Vagina (tissue), 2 donors: ENCODE measurements at places on chromosomes 1 and 21.

GRCh38 chr1:210653771-210654170 lies 325.1 kb downstream of the HHAT start:
- DNase-seq, result peak; percentile 90

DNA sequence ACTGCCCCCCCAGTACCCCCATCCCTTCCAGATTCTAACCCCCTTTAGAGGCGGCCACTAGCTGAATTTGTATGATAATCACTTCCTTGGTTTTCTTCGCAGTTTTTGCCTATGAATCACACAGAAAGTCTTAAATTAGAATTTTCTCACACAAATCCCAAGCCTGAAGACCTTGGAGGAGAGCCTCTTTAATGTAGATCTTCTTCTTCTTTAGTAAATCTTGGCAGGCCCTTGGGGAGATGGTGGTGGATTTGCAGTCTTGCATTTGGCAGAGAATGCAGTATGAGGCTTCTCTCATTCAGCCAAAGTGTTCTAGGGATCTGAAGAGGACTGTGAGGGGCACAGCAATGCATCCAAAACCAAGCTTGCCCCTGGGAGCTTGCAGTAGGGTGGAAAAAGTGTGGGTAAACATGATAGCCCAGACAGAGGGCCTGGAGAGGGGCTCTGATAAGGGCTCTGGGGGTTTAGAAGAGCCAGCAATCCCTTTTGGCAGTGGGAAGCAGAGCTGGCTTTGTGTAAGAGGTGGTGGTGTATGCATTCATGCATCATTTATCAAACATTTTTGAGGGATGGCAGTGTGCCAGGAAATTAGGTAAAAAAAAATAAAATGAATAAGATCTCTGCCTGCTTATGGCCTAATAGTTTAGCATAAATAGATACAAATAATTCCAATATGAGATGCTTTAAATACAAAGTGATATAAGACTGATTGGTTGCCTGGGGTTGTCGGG lies 7.7 kb upstream of the CDC42 start:
- no peak for DNase-seq

DNA sequence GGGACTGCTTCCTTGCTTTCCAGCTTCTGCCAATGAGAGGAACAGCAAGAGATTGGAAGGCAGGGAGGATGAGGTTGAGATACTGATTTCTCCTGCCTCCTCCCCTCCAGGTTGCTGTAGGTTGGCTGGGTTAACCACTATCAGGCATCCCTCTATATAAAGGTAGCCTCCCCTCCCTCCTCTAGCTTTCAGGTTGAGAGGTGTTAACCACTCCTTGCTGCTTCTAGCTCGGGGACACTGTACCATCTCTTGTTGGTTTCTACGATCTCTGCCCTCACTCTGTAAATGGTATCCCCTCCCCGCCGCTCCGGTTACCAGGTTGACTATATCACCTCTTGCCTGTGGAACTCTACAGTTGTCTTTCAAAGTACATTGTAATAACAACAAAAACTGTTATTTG lies 16.7 kb downstream of the LPAR3 start:
- DNase-seq, result no peak

DNA sequence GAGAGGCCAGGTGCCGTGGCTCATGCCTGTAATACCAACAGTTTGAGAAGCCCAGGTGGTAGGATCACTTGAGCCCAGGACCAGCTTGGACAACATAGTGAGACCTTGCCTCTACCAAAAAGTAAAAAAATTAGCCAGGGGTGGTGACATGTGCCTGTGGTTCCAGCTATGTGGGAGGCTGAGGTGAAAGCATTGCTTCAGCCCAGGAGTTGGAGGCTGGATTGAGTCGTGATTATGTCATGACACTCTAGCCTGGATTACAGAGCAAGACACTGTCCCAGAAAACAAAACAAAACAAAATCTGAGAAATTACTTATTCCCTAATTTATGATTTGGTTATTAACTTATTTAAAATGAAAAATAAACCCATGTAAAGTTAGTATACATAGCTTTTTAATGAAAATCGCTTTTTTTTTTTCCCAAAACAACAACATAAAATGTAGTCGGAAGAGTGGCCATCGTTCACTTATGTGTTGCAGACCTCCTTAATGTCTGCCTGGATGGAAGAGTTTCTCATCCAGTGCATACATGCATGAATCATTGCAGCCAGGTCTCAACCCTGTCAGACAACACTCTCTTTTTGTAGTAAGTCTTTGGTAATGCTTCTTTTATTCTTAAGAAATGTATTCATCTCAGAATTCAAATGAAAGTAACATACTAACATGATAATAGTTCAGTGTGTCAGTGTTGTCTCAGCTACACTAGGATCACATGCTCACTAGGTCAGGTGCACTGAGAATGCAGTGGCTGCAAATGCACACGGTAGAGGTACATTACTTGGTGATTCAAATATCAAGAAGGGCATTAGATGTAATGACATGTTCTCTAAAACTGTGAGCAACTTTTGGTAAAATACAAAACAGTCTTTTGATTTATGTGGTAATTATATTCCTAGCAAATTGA lies 28.0 kb downstream of the ITSN1 start:
- no peak for DNase-seq

- DNase-seq, result no peak
These were observed 25.5 kb downstream of the TUFT1 start for GRCh38 chr1:151565502-151566189.

GRCh38 chr1:228782662-228783417 lies 47.6 kb downstream of the RHOU start:
- DNase-seq, result no peak

GRCh38 chr1:100252901-100253300 lies 3.3 kb upstream of the DBT start:
- no peak for DNase-seq

GRCh38 chr1:43448955-43449707 lies 4.6 kb downstream of the HYI start:
- DNase-seq, result peak; percentile 84

- no peak for DNase-seq
These were observed 647.7 kb downstream of the KCNT2 start for GRCh38 chr1:195960580-195960979.

DNA sequence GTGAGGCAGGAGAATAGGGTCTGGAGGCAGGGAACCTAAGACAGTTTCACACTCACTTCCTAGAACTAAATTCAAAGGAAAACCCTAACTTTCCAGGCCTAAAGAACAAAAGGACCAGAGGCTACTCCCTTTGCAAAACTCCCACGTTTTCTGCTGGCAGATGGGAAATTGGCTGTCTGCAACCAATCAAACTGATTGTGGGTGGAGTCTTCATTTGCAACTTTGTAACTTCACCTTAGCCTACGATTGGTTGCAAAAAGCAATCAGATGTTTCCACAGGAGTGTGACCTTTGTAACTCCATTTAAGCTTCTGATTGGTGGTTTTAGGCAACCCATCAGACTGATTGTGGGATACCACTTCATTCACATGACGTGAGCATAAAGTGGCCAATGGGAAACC lies 19.7 kb upstream of the GNG4 start:
- DNase-seq, result no peak

DNA sequence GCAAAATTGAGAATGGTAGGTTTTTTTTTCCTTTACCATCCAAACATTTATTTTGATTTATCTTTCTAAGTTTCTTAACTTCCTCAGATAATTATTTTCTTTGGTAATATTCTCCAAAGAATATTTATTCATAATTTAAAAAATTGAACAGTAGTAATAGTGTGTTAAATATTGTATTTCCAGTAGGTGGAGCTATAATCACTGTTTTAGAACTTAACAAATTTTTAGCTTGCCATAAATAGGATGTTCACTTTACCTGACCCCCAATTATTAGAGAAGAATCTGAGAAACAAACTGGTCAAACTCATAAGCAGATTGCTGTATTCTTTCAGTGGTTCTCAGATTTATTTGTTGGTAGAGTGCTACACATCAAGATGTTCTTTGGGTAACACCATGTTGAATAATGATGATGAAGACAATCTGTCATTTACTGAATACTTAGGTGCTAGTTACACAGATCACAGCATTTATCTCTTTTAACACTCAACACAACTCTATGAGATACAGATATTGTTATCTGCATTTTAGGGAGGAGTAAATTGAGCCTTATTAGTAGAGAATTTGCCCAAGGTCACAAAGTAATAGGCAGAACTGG lies 82.4 kb upstream of the GPR88 start:
- no peak for DNase-seq

- no peak for DNase-seq
These were observed 1.4 kb upstream of the ANKRD13C start for GRCh38 chr1:70355920-70356319.

- no peak for DNase-seq
These were observed 3.2 kb downstream of the SLC25A33 start for GRCh38 chr1:9542430-9542829.

DNA sequence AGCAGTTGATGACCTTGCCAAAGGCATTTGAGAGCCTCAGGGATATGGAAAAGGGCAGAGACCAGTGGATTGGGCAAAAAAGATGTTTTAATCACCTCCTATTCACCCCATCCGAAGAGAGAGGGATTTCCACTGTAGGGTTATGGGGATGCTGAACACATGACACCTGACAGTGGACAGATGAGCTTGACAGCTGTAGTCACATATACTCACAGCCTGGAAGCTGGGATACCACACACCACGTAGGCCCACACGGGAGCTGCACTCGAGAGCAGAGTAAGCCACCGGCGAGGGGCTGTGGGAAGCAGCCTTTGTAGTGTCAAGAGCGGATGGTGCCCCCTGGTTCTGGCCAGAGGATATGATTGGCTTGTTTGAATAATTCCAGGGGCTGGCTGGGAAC lies 20.0 kb downstream of the ZBTB40 start:
- DNase-seq, result no peak

GRCh38 chr1:8684590-8684989 lies 132.8 kb downstream of the RERE start:
- no peak for DNase-seq

- DNase-seq, result no peak
These were observed 258.5 kb downstream of the TRABD2B start for GRCh38 chr1:47738560-47739182.

- DNase-seq, result no peak
These were observed 105.3 kb downstream of the DISP1 start for GRCh38 chr1:222920169-222920568.

GRCh38 chr1:239269706-239270105 lies 116.7 kb upstream of the CHRM3 start:
- DNase-seq, result no peak

DNA sequence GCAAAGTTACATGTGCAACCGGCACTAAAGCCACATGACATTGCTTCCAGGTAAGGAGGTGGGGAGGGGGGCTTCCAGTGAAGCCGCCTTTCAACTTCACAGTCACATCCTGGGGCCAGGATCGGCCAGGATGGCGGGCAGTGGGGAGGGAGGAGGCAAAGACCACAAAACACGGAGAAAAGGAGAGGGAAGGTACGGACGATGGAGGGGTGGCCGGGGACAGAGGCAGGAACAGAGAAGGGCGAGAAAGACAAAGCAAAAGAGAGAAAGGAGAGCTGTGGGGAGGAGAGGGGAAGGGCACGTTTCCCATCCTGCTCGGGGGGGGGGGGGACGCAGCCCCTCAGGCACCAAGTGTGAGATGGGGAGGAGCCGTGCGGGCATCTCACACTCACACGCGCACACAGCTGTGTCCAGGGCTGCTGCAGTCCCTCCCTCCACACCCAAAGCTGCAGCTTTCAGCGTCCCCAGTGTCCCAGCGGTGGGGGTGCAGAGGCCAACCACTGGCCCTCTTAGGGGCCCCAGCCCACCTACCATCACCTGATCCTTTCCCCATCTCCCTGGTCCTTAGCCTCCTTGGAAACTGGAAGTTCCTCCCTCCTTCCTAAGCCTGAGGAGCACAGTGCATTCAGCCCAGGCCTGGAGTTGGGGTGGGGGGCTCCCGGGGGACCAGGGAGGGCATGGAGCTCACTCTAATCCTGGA lies 2.4 kb downstream of the SH2D5 start:
- DNase-seq, result no peak

DNA sequence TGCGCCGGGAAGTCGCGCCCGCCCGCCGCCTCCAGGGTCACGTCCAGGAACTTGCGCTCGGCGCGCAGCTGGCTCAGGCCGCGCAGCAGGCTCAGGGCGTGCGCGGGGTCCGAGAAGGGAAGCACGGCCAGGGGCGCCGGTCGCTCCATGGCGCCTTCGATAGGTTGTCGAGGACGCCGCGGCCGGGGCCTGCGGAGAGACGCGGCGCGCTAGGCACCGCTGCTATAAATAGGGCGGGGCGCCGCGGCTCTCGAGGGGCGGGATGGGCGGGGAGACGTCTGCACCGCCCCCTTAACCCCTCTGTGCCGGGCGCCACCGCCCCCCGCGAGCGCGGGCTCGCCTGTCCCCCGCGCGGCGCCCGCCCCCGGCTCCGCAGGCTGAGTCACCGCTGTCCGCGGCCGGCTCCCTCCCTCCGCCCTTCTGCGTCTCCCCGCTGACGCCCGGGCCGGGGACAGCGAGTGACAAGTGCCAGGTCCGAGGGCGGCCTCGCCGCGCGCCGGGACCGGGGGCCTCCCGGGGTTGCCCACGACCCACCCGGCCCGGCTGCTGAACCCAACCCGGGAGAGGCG lies at the start of gene KLHL21:
Gene KLHL21 (minus strand): TSS at position 201 of the 569 bp plus-strand sequence. CDS start 52 bp downstream, at position 149.
- DNase-seq, result no peak

DNA sequence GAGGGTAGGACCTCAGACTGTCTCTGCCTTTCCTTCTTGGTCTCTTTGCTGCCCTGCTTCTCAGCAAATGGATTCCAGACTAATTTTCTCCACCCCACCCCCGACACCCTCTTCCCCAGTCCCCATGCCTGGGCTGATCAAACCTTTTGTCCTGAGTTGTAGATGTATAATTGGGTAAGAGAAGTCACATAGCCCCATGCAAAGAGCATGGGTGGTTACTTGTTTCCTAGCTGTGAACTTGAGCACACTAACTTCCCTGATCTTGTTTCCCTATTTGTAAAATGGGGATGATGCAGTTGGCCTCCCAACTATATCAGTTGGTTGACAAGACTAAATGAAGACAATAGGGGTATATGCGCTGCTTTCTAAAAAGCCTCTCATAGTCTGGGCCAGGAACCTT lies 9.2 kb downstream of the PADI6 start:
- DNase-seq, result no peak

DNA sequence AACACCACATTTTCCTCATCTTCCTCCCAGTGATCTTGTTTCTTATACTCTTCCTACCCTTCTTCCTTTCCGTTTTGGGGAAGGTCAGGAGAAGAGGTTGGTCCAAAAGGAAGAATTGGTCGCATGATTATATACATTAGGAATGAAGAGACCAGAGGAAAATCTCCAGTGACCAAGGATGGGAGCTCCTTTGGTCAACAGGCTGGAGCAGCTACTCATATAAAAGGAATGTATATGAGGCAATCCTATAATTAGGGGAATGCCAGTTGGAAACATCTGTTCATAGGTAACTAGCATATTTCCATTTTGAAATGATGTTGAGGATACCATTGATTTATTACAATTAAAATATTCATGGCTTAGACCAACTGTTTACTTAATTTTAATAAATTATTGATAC lies 114.5 kb downstream of the LRRC40 start:
- DNase-seq, result no peak

DNA sequence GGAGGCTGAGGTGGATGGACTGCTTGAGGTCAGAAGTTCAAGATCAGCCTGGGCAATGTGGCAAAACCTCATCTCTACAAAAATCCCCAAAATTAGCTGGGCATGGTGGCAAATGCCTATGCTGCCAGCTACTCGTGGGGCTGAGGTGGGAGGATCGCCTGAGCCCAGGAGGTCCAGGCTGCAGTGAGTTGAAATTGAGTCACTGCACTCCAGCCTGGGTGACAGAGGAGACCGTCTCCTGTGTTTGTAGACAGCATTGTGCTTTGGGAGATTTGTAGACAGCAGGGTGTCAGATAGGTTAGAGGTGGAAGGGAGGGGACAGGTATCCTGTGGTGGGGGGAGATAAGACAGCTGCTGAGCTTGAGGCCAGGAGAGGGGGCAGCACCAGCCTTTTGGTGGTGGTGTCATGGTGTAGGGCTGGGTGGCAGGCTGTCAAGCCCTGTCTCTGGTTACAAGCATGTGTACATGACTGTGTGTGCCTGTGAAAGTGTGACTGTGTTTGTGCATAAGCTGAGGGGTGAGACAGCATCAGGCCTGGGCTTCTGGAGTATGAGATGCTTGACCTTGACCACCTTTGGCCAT lies 15.2 kb downstream of the PPFIA4 start:
- DNase-seq, result no peak
